ENCODE measurements at places on chromosomes 12 and 14.

DNA sequence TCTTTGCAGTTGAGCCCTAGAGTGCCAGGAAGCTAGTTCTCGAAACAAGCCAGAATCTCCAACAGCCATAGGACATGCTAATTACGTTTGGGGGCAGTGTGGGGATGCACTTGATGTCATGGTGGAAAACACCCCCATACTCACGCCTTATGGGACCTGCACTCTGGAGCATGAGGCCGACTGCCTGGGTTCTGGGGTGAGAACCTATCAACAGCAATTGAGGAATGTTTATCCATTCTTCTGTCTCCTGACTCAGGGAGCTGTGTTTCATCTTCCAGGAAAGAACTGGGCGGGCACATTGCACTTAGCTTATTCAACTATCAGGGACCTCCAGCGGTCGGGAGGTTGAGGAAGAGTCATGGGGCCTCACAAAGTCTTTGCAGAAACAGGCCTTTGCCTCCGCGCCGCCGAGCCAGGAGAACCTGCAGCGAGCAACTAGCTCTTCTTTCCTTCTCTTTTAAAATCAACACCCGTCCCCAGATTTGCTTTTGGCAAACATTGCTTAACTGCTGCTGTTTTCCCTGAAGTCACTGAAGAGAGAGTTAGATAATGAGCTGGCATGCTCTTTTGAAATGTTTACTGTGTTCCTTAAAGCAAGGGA lies 226.1 kb upstream of the DIO3 start:
- no peak for DNase-seq

DNA sequence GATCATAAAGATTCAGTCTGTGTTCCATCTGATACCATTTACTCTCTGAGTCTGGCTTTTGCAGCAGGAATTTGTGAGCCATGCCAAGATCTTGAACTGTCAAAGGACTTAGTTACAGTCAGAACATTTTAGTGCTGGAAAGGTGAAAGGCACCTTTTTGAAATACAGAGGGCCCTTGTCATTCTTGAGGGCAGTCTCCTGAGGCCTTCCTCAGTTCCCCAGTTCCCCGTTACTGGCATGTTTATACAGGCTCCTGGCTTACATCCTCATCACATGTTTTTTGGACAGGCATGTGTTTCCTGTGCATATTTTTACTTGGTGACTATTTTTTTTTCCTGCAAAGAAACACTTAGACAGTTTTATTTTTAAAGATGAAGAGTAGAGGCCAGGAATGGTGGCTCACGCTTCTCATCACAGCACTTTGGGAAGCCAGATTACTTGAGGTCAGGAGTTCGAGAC lies 21.0 kb downstream of the CFAP54 start:
- DNase-seq = no peak

DNA sequence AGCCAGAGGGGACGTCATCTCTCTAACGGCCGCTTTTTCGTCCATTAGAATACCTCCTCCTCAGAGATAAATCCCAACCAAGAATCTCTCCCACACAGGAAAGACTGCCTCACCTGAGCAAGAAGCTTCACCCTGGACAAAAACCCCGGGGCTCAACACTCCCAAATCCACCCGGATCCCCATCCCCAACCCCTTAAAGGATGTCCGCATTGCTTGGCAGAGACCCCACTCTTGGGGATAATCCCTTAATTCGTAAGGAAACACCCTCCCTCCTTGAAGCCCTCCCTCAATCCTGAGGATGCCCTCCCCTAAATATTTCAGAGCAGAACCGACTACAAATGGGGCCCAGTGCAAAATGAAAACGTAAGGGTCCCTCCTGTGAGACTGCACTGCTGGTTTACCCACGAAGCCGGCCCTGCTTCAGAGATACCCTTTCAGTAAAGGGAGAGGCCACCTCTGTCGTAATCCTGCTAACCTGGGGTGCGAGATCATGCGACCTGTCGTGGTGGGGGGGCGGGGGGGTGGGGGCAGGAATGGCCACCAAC lies 655 bp upstream of the DYNLL1 start:
- no peak for DNase-seq

DNA sequence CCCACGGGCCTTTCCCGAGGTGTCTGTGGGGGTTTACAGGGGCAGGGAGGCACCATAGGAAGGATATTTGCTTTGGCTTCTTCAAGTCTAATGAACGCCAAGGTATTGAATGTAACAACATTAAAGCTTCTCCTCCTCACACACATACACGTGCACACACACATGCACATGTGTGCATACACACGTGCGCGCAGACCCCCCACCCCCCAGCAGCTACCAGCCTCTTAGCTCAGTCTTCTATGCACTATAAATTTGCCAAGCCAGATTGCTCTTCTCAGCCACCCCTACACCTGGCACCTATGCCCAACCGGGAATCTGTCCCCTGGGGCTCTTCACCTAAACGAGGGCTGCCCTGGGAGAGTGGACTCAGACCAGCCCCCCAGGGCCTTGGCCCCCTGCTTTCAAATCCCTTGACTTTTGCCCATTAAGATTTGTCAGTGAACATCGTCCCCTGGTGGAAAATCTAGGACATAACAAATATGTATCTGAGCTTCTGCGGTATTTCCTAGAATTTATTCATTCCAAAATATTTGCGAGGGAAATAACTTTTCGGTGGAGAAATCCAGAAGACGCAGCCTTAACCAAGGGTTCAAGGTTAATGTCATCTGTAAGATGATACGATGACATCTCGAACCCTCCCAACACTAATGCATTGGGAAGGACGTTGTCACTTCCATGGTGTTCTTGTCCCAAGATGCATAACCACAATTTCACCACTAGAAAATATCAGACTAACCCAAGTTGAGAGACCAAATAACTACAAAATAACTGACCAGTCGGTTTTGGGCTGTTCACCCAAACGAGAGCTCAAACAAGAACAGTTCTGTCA lies 330.4 kb downstream of the MED13L start:
- no peak for DNase-seq

DNA sequence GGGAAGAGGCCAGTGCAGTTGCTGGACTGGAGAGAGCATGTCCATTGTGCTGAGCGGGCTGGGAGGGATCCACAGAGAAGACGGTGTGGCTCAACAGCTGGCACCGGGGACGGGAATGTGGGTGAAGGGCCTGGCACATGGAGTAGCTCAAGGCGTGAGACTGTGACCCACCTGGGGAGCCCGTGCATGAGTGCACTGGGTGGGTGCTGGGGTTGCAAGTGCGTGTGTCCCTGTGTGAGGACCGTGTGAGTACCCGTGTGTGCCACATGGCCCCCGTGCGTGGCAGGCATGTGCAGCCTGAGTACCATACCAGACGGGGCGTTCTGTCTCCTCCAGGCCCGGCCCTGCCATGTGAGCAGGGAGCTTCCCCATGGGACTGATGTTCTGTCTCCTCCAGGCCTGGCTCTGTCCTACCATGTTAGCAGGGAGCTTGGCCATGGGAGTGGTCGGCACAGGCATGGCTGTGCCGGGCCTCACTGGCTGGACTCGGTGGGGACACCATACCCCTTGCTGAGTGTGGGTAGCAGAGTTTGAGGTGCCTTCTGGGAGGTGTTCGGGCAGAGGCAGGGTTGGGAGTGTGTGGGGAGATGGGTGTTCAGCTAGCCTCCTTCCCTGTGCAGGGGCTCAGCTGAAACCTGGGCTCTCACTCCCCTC lies 234.4 kb downstream of the TMEM121 start:
- DNase-seq = no peak

GRCh38 chr12:67428431-67428830 lies 159.3 kb downstream of the CAND1 start:
- DNase-seq = no peak

GRCh38 chr12:91098461-91098860 lies 12.8 kb downstream of the LUM start:
- DNase-seq = no peak

DNA sequence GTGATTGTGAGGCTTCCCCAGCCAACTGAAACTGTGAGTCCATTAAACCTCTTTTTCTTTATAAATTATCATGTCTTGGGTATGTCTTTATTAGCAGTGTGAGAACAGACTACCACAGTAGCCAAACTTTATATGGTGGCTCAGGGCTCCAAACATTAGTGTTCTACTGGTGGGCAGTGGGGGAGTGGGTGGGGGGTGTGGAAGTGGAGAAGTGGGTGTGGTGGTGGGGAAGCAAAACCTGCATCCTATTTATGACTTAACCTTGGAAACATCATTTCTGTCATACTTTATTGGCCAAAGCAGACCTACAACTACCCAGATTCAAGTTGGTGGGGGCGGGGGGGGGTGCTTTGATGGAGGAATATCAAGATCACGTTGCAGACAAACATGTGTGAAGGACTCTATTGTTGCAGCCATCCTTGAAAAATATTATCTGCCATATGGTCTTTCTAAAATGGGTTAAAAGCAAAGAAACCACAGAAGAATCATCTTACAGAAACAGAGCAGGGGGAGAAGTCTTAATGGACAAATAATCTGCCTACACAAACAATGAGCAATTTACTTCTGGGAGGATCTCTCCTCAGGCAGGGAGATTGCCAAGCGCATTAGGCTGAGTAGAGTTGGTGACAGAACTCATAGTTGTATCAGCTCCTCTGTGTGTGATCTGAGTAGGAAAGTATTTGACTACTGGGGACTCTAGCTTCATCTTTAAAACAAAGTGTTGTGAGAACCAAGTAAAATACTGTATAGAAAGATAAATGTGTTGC lies 1.4 kb upstream of the PWP1 start:
- no peak for DNase-seq

GRCh38 chr12:47193066-47193465 lies 113.3 kb upstream of the AMIGO2 start:
- no peak for DNase-seq

DNA sequence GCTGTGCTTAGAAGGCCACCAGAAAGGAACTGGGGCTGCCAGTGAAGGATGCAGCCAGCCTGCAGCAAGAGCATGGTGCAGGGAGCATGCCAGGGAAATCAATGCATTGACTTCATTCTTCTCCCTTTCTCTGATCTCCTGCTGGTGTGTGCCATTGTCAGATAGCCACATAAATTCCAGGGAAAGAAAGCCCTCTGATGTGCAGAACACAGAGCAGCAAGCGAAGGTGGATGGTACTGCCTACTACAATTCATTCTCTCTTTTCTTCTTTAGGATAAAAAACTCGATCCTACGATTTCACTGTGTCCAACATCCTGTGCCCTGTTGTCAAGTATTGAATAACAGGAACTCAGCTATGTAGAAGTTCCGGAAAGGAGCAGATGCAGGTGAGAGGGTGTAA lies 446.7 kb upstream of the TMEM132C start:
- no peak for DNase-seq

GRCh38 chr12:1777798-1778197 lies 42.6 kb upstream of the LRTM2 start:
- DNase-seq = no peak

DNA sequence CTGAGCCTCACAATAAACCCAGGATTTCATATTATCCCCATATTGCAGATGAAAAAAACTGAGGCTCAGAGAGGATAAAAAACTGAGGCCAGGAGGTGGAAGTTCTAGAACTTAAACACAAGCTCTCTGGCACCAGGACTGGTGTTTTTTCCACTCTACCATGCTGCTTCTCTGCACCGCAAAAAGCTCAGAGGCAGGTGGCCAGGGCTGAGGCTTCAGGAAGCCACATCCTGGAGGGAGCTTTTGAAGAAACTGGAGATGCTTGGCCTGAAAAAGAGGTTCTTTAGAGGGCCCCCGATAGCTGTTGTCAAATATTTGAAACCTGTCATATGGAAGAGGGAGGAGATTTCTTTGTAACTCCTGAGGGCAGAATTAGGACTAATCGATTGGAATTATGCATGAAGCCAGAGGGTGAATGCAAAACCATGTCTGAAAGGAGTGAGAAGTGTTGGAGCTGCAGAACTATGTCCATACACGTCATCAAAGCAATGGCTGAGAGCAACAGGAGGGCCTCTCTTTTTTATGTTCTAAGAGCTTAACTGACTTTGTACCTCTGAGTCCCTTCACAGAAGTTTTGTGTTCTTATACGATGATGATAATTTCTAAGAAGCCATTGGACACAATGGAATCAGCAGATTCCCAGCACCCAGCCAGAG lies 448.6 kb downstream of the FUT8 start:
- no peak for DNase-seq

- DNase-seq = no peak
These were observed 25.6 kb downstream of the PXN start for GRCh38 chr12:120239776-120240494.

DNA sequence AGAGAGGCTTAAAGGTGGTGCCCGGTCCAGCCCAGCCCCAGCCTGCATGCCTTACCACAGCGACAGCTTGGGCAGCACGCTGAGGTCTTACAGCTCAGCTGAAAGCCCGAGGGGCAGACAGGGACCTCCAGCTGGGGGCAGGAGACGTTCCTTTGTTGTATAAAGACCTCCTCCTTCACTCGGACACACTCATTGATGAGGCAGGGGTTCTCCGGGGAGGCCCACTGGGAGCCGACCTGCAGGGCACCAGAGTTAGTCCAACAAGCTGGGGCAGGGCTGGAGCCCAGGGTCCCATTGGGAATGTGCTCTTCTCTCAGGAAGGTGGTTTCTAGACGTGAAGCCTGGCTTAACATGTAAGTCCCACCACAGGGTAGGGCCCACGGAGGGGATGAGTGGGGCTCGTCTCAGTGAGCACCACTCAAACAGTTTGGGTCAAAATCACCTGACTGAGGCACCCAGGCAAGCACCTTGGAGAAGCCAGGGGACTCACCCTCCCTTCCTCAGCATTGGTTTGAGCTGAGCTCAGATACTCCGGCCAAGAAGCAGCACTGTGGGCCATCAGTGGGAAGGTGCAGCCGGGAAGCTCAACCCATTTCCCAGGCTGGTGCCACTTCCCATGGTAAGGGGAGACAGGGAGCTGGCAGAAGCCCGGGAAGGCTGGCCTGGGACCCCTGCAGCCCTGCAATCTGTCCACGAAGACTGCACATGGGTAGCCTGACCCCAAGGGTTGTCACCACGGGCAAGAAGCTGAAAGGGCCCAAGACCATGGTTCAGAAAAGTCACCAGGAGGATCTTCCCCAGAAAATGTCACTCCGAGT lies 24.3 kb upstream of the ANO2 start:
- no peak for DNase-seq

DNA sequence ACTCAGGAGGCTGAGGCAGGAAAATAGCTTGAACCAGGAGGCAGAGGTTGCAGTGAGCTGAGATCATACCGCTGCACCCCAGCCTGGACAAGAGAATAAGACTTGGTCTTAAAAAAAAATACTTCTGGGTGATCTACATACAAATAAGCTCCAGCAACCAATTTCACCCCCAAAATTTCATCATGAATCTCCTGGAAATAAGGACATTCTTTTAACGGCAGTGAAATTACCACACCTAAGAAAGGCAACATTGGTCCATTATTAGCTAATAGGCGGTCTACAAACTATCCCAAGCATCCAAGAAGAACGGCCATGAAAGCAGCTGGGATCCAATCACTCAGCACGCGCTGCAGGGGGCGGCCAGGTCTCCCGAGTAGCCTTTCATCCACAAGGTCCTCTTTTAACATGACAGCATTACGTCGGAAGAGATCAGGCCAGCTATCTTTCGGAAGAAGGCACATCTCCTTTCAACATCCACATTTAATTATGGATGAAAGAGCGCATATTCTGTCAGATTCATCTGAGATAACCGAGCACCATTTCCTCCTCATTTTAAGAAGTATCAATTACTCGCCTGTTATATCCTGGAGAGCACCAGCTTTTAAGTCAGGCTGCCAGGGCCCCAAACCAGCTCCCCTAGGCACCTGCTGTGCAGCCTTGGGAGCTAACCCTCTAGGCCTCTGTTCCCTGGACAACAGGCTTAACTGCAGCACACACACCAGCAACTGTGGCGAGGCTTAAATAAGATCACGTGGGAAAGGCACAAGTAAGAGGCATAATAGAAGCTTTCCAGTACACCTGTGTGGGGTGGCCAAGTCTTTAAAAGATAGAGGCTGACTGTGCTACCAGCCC lies 4.2 kb downstream of the SLC15A4 start:
- DNase-seq = no peak

- DNase-seq = no peak
These were observed 31.0 kb upstream of the PTCSC3 start for GRCh38 chr14:36207500-36207899.
